ENCODE measurements at places on chromosomes 4 and X.

GRCh38 chr4:14855719-14856061 is 146.6 kb upstream of the CPEB2 start:
- no peak overlapping the region for H3K27ac ChIP-seq
- H3K4me1 ChIP-seq, result peaks cover 2% of the 10 kb centered on the region
- DNase-seq, result no peak
- peaks cover 2% of the 10 kb centered on the region for H3K27me3 ChIP-seq
- H3K4me3 ChIP-seq, result no peak overlapping the region

DNA sequence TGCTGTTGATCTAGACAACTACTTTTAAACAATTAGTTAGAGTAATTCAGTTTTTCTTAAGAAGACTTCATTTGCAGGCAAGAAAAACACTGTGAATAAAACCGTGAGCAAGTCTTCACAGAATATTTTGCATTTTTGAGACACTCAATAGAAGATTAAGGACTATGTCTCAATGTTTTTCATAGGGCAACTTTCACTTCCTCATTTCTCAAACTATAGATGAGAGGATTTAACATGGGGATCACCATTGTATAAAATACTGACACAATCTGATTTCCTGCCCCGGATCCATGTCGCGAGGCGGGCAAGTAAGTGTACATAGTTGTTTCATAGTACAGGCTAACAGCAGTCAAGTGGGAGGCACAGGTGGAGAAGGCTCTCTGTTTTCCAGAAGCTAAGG is 108.8 kb upstream of the IGSF1 start:
- no peak for DNase-seq
- no peaks in the 10 kb centered on the region for H3K4me1 ChIP-seq
- H3K36me3 ChIP-seq, result no peaks in the 10 kb centered on the region
- H3K27me3 ChIP-seq, result no peaks in the 10 kb centered on the region
- H3K27ac ChIP-seq, result no peak overlapping the region
- H3K4me3 ChIP-seq, result no peak overlapping the region

DNA sequence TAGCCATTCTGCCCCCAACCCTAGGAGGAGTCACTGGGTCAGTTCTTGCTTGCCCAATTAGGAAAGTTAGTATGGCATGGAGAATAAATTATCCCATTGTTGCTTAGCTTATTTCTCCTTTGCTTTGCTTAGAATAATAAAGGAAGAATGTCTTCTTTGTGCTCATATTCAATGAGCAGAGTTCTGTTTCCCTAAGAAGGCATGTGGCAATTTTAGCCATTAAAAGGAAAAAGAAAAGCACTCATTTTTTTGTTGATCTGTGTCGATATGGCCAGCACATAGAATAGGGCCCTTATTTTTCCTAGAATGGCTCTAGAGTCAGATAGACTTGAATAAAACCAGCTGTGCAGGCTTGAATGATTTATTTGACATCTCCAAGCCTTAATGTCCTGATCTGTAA is 166.4 kb upstream of the PPARGC1A start:
- H3K36me3 ChIP-seq, result no peaks in the 10 kb centered on the region
- H3K4me1 ChIP-seq, result no peaks in the 10 kb centered on the region
- H3K27me3 ChIP-seq, result no peaks in the 10 kb centered on the region
- H3K4me3 ChIP-seq, result no peak overlapping the region
- no peak overlapping the region for H3K27ac ChIP-seq
- no peak for DNase-seq

- no peak for DNase-seq
- H3K4me3 ChIP-seq, result no peak overlapping the region
- H3K36me3 ChIP-seq, result no peaks in the 10 kb centered on the region
- H3K27me3 ChIP-seq, result no peaks in the 10 kb centered on the region
- H3K27ac ChIP-seq, result no peak overlapping the region
- H3K4me1 ChIP-seq, result no peaks in the 10 kb centered on the region
Observed at GRCh38 chr4:111639876-111640275, 505.4 kb upstream of the FAM241A start.

GRCh38 chr4:4421356-4421755 is 34.5 kb downstream of the NSG1 start:
- H3K27me3 ChIP-seq, result no peaks in the 10 kb centered on the region
- no peak for DNase-seq
- H3K4me1 ChIP-seq, result peaks cover 21% of the 10 kb centered on the region
- no peak overlapping the region for H3K4me3 ChIP-seq
- H3K27ac ChIP-seq, result no peak overlapping the region
- H3K36me3 ChIP-seq, result peaks cover 21% of the 10 kb centered on the region

GRCh38 chrX:132364313-132364712 is 124.5 kb downstream of the MBNL3 start:
- no peak overlapping the region for H3K27ac ChIP-seq
- H3K36me3 ChIP-seq, result peaks cover 2% of the 10 kb centered on the region
- H3K4me3 ChIP-seq, result no peak overlapping the region
- H3K4me1 ChIP-seq, result peaks cover 2% of the 10 kb centered on the region

DNA sequence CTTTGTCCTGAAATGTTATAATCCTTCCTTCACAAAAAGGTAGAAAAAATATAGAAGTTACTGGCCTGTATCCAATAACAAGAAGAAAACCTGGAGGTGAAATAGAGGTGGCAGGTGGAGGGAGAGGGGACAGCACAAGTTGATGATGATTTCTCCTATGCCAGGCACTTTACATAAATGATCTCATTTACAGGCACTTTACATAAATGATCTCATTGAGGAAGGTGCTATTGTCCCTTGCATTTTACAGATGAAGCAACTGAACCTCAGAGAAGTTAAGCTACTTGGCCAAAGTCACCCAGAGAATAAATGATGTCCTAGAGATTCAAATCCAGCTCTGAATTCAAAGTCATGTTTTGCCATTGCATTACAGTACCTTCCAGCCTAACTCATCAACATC is 7.1 kb upstream of the OPHN1 start:
- H3K36me3 ChIP-seq, result no peaks in the 10 kb centered on the region
- peaks cover 17% of the 10 kb centered on the region for H3K27me3 ChIP-seq
- no peak overlapping the region for H3K27ac ChIP-seq

DNA sequence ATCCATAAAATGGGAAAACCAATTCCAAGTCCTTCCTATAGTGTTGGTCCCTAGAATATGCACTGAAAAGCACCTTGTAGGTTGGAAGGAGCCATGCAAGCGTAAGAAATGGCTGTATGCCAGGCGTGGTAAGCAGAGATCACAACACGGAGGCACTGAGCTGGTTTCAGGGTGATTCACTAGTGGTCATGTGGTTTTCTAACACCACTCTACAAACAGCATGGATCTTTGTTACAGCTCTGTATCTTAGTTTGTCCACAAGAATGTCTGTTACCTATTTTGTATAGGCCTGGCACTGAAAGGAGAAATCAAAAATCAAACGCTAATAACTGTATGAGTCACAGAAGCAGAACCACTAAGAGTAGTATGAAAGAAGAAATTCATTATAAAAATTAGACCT is 71.9 kb downstream of the MAGEB17 start:
- H3K4me3 ChIP-seq, result no peak overlapping the region
- DNase-seq, result no peak
- no peaks in the 10 kb centered on the region for H3K36me3 ChIP-seq
- no peaks in the 10 kb centered on the region for H3K27me3 ChIP-seq
- no peaks in the 10 kb centered on the region for H3K4me1 ChIP-seq

GRCh38 chrX:45513042-45513441 is 312.4 kb upstream of the DIPK2B start:
- no peaks in the 10 kb centered on the region for H3K36me3 ChIP-seq
- H3K27ac ChIP-seq, result no peak overlapping the region
- no peak overlapping the region for H3K4me3 ChIP-seq
- peaks cover 3% of the 10 kb centered on the region for H3K27me3 ChIP-seq
- no peak for DNase-seq
- H3K4me1 ChIP-seq, result peaks cover 4% of the 10 kb centered on the region

DNA sequence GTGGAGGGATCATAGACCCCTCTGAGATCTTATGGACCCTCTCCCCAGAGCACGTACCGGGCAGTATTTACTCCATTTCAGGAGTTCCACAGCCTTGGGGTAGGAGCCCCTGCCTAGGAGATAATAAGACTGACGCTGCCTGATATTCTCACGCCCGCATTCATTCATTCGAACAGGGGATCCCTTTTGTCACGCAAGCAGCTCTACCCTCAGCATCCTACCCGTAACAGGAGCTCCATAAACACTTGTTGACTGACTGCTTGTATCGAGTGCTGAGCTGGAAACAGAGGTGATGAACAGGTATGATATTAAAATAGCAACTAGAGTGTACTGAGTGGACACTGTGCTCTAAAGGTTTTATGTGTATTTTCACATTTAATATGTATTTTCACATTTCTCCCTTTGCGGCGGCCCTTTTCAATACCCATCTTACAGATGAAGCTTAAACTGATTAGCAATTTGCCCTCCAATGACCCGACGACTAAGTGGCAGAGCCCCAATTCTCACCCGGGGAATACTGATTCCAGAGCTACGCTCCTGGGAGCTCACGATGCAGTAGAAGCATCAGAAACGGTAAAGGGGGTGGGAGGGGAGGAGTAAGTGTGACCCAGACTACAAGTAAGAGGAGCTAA is 888 bp downstream of the RAB28 start:
- peaks cover 2% of the 10 kb centered on the region for H3K36me3 ChIP-seq
- no peak for DNase-seq
- H3K27me3 ChIP-seq, result peaks cover 8% of the 10 kb centered on the region
- peak overlapping the region; percentile 96 for H3K4me3 ChIP-seq
- peak overlapping the region; percentile 83 for H3K27ac ChIP-seq
- peaks cover 22% of the 10 kb centered on the region for H3K4me1 ChIP-seq

GRCh38 chr4:128168701-128169100 is 107.6 kb downstream of the LARP1B start:
- H3K36me3 ChIP-seq, result no peaks in the 10 kb centered on the region
- no peak for DNase-seq
- no peaks in the 10 kb centered on the region for H3K27me3 ChIP-seq
- no peak overlapping the region for H3K27ac ChIP-seq

DNA sequence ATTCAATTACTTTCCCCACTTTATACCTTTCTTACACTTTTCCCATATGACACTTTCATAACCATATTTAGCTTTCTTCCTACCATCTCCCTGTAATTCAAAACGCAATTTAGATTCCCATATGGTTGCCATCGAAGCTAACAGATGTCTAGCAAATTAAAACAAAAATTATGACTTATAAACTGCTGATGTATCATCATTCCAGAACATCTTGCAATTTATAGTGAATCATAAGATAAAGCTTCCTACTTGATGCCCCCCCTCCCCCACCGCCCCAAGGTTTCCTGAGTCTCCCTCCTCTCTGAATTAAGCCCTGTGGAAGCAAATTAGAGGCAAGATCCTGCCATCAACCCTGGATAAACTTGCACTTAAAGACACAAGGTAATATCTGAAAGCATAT is 5.4 kb downstream of the TSPAN5 start:
- no peaks in the 10 kb centered on the region for H3K27me3 ChIP-seq
- H3K4me3 ChIP-seq, result no peak overlapping the region
- peaks cover 29% of the 10 kb centered on the region for H3K36me3 ChIP-seq
- H3K27ac ChIP-seq, result no peak overlapping the region
- peaks cover 33% of the 10 kb centered on the region for H3K4me1 ChIP-seq

- H3K4me1 ChIP-seq, result no peaks in the 10 kb centered on the region
- H3K36me3 ChIP-seq, result no peaks in the 10 kb centered on the region
Observed at GRCh38 chr4:47695260-47695659, 142.6 kb downstream of the CORIN start.

DNA sequence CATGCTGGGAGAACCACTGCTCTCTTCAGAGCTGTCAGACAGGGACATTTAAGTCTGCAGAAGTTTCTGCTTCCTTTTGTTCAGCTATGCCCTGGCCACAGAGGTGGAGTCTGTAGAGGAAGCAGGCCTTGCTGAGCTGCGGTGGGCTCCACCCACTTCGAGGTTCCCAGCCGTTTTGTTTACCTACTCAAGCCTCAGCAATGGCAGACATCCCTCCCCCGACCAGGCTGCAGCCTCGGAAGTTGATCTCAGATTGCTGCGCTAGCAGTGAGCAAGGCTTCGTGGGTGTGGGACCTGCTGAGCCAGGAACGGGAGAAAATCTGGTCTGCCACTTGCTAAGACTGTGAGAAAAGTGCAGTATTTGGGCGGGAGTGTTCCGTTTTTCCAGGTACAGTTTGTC is 118.9 kb downstream of the SLC10A6 start:
- H3K36me3 ChIP-seq, result no peaks in the 10 kb centered on the region
- H3K4me3 ChIP-seq, result no peak overlapping the region
- H3K27ac ChIP-seq, result no peak overlapping the region
- no peaks in the 10 kb centered on the region for H3K27me3 ChIP-seq
- H3K4me1 ChIP-seq, result no peaks in the 10 kb centered on the region

DNA sequence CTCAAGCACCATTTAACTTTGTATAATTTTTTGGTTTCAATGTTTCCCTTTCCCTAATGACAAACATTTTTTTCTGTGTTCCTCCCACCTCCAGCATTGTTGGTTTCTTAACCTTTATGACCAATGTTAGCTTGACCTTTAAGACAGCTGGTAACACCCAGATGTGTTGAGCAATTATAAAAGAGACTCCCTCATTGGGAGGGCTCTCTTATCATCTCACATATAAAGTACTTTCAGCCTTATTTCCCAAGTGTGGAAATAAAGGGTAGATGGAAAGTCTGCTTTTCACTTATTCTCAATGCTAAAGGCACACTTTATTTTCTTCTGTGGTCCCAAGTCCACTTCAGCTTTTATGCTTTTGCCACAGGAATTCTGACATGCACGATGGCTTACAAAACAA is 1420.4 kb downstream of the RAPGEF2 start:
- DNase-seq, result no peak
- no peaks in the 10 kb centered on the region for H3K4me1 ChIP-seq
- H3K27ac ChIP-seq, result no peak overlapping the region
- no peaks in the 10 kb centered on the region for H3K36me3 ChIP-seq
- no peak overlapping the region for H3K4me3 ChIP-seq

DNA sequence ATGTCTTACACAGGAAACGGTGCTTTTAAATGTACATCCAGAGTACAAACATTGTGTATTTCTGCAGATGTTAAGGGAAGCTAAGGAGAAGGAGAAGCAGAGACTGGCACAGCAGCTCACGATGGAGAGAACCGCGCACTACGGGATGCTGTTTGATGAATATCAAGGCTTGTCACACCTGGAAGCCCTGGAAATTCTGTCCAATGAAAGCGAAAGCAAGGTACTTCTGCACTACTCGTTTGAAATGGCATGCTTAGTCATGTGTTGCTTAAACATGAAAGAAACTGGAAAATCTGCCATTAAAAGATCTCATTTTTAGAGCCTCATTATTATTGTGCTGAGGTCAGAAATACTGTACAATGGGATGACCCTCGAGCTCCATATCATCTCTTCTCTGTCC is 47.2 kb downstream of the FAM114A1 start:
- no peaks in the 10 kb centered on the region for H3K36me3 ChIP-seq
- peak overlapping the region; percentile 83 for H3K27ac ChIP-seq
- no peak for DNase-seq
- H3K4me1 ChIP-seq, result peaks cover 12% of the 10 kb centered on the region
- H3K4me3 ChIP-seq, result peak overlapping the region; percentile 78

GRCh38 chrX:109966246-109966645 is 36.7 kb upstream of the TMEM164 start:
- H3K27me3 ChIP-seq, result no peaks in the 10 kb centered on the region
- H3K4me3 ChIP-seq, result no peak overlapping the region
- no peak for DNase-seq
- H3K27ac ChIP-seq, result no peak overlapping the region

DNA sequence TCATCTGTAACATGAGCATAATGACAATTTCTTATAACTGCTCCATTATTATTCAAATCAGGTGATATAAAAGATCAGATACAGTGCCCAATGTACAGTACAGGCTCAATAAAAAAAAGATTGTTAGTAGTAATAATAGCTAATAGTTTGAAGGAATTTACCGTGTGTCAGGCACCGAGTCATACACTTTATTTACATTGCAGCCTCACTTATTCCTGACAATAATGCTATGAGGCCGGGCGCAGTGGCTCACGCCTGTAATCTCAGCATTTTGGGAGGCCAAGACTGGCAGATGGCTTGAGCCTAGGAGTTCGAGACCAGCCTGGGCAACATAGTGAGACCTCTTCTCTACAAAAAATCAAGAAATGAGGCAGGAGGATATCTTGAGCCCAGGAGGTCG is 10.1 kb upstream of the MAP7D3 start:
- H3K27me3 ChIP-seq, result no peaks in the 10 kb centered on the region
- no peak overlapping the region for H3K27ac ChIP-seq
- no peak for DNase-seq
- H3K4me3 ChIP-seq, result no peak overlapping the region
